ENCODE measurements at places on chromosomes 16 and 17. TPM values are rescaled to one million over a fixed set of nuclear protein-coding genes. Genes with fewer than 3 reads are reported as not detected.

RHBDL3 gene
- not detected for total RNA-seq

TNK1 gene
- 10.8 TPM for total RNA-seq

POLDIP2 gene
- total RNA-seq = 136 TPM

FBXW10 gene
- 0.15 TPM for total RNA-seq

ARL5C gene
- total RNA-seq = 0.58 TPM

CCL11 gene
- not detected for total RNA-seq

CA10 gene
- not detected for total RNA-seq

CNEP1R1 gene
- total RNA-seq = 7.0 TPM

PIK3R5 gene
- total RNA-seq = not detected
